Activated T-helper 17 cell treated with anti-CD3 and anti-CD28 coated beads, Interleukin-2, amount 50 U/mL, for 72 hours (primary cell): ENCODE measurements at places on chromosomes 2 and 18. TPM values are rescaled to one million over a fixed set of nuclear protein-coding genes. Genes with fewer than 3 reads are reported as not detected.

DNA sequence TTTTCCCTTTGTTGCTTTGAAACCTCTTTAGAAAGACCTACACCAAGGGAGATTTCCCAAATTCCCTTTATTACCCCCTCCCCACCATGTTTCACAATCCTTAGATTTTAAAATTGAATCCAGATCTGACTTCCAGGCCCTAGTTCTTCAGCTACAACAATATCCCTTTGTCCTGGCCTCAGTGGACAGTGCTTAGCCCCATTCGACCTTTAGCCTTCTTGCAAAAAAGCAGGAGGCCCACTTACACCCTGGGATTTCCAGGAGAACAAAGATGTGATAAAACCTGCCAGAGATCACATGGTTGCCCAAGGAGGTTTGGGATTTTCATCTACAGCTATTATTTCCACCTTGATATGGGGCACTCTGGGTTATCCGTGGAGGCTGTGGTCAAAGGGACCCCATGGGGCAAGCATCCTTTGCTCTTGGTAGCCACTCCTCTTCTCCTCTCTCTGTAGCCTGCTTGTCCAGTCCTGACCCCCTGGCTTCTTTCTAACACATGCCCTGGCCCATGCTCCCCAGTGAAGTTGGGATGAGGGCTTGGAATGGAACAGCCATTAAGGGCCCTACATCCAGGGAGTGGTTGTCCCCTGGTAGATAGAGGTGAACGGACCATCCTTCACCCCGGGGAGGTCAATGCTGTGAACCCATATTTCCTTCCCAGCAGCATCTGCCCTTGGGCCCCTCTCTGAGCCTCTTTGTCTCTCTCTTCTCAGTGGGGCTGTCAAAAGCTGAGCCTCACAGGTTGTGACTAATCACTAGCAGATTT is 267.4 kb downstream of the DYSF start:
- ATAC-seq, result no peak

GRCh38 chr2:58215429-58215828 is 25.7 kb downstream of the FANCL start:
- ATAC-seq, result no peak

DNA sequence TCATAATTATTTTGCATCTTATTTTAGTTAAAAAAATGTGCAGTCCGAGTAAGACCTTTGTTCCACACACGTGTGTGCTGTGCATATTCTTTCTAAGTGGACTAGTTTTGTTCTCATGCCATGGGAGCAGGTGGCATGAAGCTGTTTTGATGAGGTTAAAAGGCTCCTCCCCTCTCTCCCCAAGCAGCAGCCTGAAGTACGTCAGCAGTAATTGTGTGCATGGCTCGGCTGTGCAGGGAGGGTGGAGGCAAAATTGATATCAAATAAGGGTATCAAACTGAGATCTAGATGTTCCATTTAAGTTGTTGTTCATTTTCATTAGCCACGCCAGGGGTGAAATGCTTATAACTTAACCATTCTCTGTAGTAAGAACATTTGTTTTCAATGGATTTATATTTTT is at the start of gene NYAP2:
NYAP2 (plus strand) TSS at position 207 of the 400 bp plus-strand sequence. CDS start 9,171 bp downstream, outside the sequence.
- ATAC-seq, result no peak

DNA sequence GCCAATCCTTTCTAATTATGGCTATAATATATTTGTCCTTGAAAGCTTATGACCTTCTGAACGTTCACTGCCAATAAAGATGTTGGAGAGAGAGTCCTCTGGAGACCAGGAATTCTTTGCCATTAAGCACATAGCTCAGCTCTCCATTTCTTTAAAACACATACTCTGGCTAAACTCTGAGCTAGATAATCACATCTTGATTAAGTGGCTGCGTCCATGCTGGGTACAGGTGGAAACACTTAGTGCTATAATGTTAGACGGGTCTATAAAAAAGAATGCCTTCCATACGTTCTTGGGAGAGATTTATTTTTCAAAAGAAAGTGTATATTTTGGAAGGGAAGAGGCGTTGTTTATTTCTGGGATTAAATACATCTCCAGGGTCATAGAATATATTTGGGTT is 314.5 kb downstream of the LPIN1 start:
- no peak for ATAC-seq

HOXD11 gene
- not detected for total RNA-seq

GCG gene
- not detected for total RNA-seq

DNA sequence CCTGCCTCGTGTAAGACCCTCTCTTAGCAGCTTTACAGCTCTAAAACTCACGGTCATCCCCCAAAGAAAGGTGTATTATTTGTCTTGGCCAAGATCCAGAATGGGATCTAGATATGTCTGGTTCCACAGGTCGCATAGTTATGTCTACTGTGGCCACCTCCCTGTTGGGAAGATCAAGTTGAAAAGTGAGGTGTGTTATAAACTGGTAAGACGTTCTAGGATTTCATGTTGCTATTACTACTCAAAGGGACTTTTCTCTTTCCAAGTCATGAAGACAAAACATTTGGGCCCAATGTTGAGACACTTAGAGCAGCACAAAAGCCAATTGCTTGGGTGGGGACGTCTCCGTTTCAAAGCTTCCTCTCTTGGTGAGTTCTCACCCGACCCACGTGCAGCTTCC is 766.0 kb downstream of the RNF144A start:
- ATAC-seq, result no peak

- ATAC-seq, result no peak
Observed at GRCh38 chr2:128332091-128332634, 13.5 kb upstream of the HS6ST1 start.

CDK5R2 gene
- not detected for total RNA-seq

LRATD1 gene
- not detected for total RNA-seq

- ATAC-seq, result no peak
Observed at GRCh38 chr2:214674278-214674677, 135.2 kb downstream of the BARD1 start.

GRCh38 chr2:128781585-128782385 is 463.1 kb upstream of the HS6ST1 start:
- ATAC-seq, result no peak

DNA sequence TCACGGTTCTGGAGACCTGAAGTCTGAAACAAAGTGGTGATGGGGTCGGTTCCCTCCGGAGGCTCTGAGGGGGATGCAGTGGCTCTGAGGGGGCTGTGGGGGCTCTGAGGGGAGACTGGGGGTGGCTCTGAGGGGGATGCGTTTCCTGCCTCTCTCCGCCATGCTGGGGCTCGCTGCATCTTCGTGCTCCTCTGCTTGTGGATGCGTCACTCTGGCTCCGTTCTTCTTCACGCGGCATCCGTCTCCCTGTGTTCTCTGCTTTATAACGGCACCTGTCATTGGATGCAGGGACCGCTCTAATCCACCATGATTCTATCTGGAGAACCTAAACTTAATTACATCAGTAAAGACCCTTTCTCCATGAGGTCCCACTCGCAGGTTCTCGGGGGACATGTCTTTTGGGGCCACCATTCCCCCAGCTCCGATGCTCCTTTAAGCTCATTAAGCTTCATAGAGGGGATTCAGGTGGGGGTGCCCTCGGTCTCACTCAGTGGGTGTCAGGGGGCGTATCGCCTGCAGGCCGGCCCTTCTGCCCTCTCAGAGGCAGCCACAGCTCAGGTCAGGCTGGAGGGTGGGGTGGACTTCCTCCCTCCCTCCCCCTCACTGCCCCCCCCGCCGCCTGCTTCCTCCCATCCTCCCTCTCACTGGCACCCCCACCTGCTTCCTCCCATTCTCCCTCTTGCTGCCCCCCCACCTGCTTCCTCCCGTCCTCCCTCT is 18.4 kb downstream of the RTP5 start:
- no peak for ATAC-seq

DNA sequence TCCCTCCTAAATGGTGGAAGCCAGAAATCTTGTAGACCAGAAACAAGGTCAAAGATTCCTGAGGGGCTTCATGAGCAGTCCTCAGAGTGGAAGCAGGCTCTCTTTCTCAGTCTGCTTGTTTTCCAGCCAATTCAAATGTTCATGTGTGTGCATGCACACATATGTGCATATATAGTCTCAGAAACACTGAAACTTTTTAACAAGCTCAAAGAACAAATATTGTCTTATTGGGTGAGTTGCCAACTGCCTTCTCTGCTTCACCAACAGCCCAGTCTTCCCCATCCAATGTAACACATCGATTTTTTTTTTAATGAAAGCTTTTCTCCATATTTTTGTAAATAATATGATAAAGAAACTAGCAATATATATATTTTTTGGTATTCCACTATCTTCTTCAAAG is 3.7 kb downstream of the CACNB4 start:
- ATAC-seq, result no peak

GRCh38 chr2:142596334-142597088 is 281.0 kb upstream of the KYNU start:
- no peak for ATAC-seq

DNA sequence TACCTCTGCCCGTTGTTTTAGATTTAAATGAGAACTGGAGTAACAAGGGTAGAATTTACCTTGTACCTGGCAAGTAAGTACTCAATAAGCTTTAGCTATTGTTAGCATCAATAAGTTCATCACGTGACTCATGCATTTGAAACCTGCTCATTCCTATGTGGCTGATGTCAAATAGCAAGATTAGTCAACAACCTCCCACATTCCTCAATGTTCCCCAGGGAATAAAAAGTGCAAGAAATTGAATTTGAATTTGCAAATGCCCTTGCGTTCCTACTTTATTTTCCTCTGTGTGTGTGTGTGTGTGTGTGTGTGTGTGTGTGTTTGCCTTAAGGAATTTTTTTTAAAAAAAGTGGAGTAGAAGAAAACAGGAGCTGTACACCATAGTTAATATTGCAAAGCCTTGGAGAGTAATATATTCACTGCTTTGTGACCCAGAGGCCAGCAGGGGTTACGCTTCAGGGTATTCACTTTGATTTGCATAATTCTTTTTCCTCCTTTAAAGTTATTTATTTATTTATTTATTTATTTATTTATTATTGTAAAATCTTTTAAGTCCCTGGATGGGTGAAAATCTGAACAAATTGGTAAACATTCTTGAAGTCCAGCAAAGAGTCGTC is 43.9 kb upstream of the DNAH7 start:
- no peak for ATAC-seq

HRH4 gene
- total RNA-seq, result 3.8 TPM

RGPD3 gene
- 0.26 TPM for total RNA-seq

TRABD2A gene
- 28.6 TPM for total RNA-seq

REG1A gene
- total RNA-seq, result not detected

GRCh38 chr2:134718817-134719814 is at the start of gene TMEM163:
TSS of gene TMEM163 (minus strand) at chr2:134719000.
- ATAC-seq, result peak; percentile 17

DNA sequence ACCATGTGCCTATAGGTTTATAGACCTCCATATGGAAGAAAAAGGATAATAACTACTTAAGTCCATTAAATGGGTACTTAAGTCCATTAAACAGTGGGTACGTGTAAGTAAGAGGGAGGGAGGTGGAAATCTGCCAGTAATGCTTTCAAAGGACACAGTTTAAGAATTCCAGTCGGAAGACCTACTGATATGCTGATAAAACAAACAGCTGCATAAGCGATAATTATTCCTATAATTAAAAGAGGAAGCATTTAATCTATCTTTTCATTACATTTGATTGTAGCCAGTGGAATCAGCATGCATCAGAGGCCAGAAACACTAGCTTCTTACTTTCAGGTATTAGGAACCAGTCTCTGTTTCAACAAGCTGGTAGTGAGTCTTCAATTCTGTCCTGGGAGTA is 96.4 kb upstream of the DDX18 start:
- no peak for ATAC-seq

DNA sequence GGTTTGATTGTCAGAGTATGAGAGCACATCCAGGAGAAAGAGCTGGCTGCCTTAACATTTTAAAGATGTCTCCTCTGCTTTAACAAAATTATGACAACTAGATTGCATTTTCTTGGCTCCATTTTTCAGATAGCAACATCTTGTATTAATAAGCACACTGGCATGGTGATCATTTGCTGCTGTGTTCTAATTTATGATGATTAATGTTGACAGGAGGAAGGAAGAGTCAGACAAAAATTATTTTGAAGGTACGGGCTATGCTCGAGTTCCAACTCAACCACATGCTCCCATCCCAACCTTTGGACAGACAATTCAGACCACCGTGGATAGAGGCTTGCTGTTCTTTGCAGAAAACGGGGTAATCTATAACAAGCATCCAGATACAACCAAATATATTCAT is 98.2 kb upstream of the TTC39C start:
- ATAC-seq, result no peak

GRCh38 chr18:61898640-61899101 is 5.9 kb upstream of the RNF152 start:
- no peak for ATAC-seq
